ENCODE measurements at places on chromosomes 7 and 10.
A peak's percentile ranks its signal among the peaks of the same experiment; 100 is the strongest.

DNA sequence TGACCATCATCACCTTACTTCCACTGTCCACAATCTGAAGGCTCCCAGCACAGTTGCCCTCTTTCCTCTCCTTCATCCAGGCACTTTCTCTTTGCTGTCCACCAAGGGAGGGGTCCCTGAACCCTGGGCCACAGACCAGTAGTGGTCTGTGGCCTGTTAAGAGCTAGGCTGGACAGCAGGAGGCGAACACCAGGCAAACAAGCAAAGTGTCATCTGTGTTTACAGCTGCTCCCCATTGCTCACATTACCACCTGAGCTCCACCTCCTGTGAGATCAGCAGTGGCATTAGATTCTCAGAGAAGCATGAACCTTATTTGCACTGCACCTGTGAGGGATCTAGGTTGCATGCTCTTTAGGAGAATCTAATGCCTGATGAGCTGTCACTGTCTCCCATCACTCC lies 27.7 kb downstream of the FZD1 start:
- ATAC-seq = no peak

- peak; percentile 43 for ATAC-seq
Measured at GRCh38 chr7:33129806-33130153, 416 bp downstream of the BBS9 start.

- no peak for ATAC-seq
Measured at GRCh38 chr10:33132626-33133025, 174.6 kb upstream of the ITGB1 start.

GRCh38 chr7:42621543-42622219 lies 290.2 kb downstream of the C7orf25 start:
- no peak for ATAC-seq

DNA sequence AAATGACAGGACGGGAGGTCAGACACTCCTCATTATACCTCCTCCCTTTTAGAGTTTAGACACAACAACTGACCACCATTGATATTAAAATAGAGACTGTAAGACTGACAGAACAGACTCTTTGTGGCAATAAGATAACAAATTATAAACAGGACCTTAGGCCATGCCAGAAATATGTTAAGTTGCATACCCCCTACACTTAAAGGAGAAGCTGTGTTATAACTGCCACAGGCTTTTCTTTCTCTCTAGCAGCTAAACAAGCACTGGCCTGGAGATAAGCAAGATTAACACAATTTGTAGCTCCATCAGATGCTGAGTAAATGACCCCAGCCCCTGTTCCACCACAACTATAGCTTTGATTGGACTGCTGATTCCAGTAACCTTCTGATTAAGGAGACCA lies 10.5 kb upstream of the UNC5B start:
- ATAC-seq = no peak
